Renal cortex interstitium (tissue), 15 donors: ENCODE measurements at places on chromosomes 16 and 17. TPM values are rescaled to one million over a fixed set of nuclear protein-coding genes. Genes with fewer than 3 reads are reported as not detected.

DNA sequence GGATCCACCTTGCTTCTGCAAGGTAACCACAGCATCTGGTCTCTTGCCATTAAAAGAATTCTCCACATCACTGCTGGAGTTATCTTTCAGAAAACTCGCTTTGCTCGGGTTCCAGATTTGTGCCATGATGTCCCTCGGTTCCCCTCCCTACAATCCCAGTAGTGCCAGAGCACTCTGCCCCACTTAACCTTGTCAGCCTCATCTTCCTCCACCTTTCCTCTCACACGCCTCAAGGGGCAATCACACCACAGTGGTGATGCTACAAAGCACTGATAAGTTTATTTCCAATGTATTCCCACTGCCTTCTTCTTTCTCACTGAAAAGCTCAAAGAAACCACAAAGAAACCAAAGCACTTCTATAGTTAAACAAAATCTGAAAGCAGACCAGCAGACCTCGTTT, 11.4 kb upstream of the CDRT4 start:
- DNase-seq, result no peak

DNA sequence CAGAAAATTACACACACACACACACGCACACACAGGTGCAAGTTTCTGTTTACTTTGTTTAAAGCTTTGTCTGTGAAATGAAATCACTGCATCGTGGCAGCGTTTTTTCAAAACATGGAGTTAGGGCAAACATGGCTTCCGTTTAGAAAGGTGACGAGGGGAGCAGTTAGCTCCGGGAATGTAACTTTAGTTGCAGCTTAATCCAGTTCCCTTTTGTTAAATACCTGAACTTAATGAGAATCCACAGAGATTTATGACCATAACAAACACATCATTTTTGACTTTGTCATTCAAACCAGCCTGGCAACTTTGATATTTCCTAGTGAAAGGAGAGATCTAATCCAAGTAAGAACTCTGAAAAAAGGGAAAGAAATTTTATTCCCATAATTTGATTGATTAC, 12.1 kb downstream of the HS3ST3A1 start:
- DNase-seq, result no peak

GRCh38 chr17:17077861-17078732, 35.8 kb downstream of the MPRIP start:
- DNase-seq, result no peak

Gene TBC1D3C
- polyA plus RNA-seq, result not detected

DNA sequence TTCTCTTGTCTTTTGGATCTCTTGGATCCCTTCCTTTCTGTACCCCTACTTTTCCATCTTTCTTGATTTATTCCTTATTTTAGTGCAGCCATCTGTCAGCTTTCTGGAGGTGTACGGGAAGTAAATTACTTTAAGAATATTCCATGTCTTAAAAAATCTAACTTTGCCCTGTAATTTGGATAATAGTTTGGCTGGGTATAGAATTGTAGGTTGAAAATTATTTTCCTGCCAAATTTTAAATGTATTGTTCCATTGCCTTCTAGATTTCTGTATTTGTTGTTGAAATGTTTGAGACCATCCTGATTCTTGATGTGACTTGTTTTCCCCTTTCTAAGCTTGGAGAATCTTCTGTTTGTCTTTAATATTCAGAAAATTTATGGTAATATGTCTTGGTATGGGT, 2.1 kb downstream of the DDX19B start:
- no peak for DNase-seq

- DNase-seq, result peak; percentile 77
Observed at GRCh38 chr17:78979780-78980623, at the start of gene LGALS3BP. LGALS3BP (minus strand) TSS chr17:78979923; CDS start chr17:78977191, 2,732 bp downstream.
